Midbrain (tissue), 1 donor: ENCODE measurements at places on chromosomes 16 and 17.

- DNase-seq = no peak
Observed at GRCh38 chr16:67539691-67540635, 11.3 kb downstream of the RIPOR1 start.

- no peak for DNase-seq
Observed at GRCh38 chr16:31480851-31481536, 1.9 kb upstream of the SLC5A2 start.

- DNase-seq = no peak
Observed at GRCh38 chr17:69719474-69720048, 305.1 kb downstream of the MAP2K6 start.

- no peak for DNase-seq
Observed at GRCh38 chr16:77657016-77657415, 65.3 kb upstream of the NUDT7 start.

DNA sequence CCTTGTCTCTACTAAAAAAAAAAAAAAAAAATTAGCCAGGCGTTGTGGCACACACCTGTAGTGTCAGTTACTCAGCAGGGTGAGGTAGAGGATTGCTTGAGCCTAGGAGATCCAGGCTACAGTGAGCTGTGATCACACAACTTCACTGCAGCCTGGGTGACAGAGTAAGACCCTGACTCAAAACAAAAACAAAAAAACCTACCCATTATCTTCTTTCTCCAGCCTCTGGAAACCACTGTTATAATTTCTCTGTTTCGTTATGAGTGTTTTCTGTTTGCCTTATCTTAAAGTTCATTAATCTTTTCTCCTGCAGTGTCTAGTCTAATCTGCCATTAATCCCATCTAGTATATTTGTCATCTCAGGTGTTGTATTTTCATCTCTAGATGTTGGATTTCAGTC is 18.6 kb upstream of the CLTC start:
- DNase-seq = no peak
